Karpas-422 (cell line): ENCODE measurements at places on chromosomes 13 and 19.
A peak's percentile ranks its signal among the peaks of the same experiment; 100 is the strongest.

DNA sequence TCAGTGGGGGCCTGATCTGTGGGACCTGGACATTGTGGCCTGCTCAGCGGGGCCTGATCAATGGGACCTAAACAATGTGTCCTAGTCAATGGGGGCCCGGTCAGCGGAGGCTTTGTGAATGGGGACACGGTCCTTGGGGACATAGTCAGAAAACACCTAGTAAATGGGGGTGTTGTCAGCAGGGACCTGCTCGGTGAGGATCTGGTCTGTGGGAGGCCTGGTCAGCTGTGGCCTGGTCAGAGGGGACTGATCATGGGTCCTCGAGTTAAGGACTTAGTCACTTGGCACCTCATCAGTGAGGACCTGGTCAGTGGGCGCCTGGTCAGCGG is 44.5 kb upstream of the TPM4 start:
- no peak for DNase-seq

- DNase-seq, result no peak
These were observed 42.4 kb downstream of the ZIC2 start for GRCh38 chr13:100024023-100024422.

DNA sequence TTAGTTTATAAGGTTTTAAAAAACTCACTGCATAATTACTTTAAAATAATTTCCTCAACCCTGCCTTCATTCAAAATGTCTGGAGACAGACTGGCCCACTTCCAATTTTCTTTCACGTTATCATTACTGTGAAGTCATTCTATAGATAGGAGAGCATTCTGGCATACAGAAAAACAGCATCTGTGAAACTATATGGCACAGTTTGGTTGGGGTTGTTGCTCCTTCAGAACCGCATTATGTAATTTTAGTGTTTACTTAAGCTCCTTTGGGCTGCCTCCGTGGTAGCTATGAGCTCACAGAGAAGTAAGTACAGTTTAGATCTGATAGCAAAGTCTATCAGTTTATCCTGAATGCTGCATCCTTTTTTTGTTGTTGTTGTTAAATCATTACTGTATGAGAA is 104.3 kb downstream of the KCNRG start:
- DNase-seq, result no peak

DNA sequence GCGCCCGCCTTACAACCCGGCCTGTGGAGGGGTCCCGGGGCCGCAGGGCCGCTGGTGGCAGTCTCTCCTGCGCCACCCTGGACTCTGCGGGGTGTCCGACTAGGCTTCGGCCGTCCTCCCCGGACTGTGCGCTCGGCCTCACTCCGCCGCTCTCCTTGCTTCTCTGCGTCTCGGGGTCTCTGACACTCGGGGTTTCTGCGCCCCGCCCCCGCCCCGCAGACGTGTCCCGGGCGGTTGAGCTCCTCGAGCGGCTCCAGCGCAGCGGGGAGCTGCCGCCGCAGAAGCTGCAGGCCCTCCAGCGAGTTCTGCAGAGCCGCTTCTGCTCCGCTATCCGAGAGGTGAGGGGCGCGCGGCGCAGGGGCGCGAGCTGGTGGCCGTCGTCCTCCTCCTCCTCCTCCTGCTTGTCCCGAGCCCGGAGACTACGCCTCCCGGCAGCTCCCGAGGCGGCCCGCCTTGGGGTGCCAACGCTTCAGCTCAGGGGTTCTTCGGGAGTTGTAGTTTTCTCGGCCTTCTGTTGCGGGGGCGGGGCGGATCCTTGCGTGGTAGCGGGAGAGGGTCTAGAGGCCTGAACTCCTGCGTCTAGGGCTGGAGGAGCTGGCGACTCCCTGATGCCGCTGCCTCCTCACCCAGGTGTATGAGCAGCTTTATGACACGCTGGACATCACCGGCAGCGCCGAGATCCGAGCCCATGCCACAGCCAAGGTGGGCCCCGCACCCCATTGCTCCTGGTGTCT is 627 bp downstream of the LIN7B start:
- peak; percentile 64 for DNase-seq

DNA sequence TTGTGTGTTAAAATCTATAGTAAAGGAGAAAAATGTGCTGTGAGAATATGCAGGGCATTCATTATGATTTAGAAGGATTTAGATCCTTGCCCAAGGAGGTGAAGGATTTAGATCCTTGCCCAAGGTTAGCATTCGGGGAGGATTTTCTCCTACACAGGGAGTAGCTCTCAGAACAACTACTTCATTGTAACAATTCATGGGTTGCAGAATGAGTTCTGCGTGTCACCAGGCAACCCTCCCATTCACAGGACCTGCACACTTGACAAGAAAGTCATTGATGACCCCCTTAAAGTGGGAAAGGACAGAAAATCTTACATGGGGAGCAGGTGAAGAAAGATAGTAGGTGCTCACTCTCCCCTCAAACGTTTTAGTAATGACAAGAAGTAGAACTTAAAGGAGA is 167.1 kb upstream of the MAB21L1 start:
- DNase-seq, result peak; percentile 25

DNA sequence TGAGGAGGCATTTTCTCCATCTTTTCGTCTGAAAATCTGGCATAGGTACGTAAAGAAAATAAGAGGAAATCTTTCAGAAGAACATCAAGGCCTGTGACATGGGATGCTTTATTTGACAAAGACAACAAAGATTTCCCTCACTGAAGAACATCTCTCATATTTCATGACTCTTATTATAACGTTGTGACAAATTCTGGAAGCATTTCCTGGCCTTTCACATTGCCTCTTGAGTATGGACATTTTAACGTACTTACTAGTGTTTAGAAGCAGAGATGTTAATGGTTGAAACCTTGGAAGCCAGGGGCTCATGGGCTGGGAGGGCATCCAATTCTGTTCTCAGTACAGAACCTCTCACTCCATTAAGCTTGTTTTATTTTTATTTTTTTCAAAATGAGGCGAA is 210.8 kb downstream of the DCT start:
- DNase-seq, result no peak

DNA sequence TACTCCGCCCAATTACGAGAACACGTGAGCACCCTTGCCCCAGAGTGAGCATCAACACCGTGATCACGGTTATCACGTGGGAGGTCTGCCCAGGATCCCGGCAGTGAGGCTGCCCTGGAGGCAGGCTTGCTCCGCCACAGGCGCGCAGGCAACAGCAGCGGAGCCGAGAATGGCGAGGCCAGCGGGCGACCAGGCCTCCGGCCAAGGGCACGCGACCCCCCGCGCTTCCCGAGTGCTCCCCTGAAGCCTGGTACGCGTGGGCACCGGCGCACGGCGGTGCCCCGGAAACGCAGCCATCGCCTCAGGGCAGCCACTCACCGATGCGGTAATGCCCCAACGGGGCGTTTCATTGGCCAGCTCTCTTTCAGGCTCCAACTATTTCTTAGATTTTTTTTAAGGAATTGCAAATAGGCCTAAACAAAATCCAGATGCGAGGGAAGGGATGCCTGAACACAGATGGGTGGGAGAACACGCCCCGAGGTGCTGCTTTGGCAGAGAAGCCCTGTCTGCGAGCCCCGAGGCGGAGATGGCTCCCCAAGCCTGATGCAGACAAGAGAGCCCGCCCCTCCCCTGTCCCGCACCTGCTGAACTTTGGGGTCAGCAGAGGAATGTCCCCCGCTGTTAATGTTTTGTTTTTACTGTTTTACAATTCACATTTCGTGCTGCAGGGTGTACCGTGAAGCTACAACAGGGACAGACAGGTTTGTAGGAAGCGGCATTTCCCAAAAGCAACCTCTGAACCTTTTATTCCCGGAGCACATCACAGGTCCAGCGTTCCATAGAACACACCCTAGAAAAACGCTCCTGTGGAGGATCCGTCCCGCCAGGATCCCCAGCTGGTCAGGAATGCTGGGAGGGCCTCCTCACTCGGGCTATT is 132.7 kb downstream of the ZDHHC20 start:
- DNase-seq, result no peak

GRCh38 chr19:17687857-17688784 is at the start of gene UNC13A:
TSS of gene UNC13A (minus strand) at chr19:17688354. CDS start at chr19:17688199, 155 bp downstream.
- DNase-seq, result no peak

- no peak for DNase-seq
These were observed 625.6 kb downstream of the DCT start for GRCh38 chr13:93853912-93854311.

GRCh38 chr13:46379611-46380010 is 7.4 kb downstream of the RUBCNL start:
- no peak for DNase-seq

GRCh38 chr19:28905996-28906395 is 307.0 kb downstream of the UQCRFS1 start:
- DNase-seq, result no peak

GRCh38 chr19:29568036-29569025 is 37.8 kb upstream of the POP4 start:
- DNase-seq, result no peak

GRCh38 chr19:39846678-39847486 is 703 bp upstream of the FBL start:
- no peak for DNase-seq

DNA sequence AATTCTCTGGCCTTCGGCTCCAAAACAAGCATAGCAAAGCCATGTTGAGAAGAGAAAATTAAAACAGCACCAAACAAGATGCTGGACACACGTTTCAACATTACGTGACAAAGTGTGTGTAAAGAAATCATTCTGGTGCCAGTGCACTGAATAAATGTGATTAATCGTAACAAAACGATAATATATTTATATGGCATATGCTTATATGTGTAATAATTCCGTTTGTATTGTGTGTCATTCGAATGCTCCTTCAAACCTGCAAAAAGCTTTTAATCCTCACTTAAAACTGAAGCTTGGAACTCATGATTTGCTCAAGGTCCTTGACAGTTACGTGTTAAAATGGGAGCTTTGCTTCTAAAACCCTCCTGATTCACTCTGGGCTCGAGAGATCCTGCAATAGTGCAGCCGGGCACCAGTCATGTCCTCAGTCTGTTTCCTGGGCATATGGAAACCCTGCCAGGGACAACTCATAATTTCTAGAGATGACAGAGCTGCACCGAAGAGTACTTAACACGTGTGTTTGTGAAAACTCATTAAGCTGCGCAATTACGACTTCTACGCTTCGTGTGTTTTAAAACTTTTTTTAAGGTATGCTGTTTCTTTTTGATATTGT is 731 bp upstream of the AKAP8L start:
- peak; percentile 51 for DNase-seq

DNA sequence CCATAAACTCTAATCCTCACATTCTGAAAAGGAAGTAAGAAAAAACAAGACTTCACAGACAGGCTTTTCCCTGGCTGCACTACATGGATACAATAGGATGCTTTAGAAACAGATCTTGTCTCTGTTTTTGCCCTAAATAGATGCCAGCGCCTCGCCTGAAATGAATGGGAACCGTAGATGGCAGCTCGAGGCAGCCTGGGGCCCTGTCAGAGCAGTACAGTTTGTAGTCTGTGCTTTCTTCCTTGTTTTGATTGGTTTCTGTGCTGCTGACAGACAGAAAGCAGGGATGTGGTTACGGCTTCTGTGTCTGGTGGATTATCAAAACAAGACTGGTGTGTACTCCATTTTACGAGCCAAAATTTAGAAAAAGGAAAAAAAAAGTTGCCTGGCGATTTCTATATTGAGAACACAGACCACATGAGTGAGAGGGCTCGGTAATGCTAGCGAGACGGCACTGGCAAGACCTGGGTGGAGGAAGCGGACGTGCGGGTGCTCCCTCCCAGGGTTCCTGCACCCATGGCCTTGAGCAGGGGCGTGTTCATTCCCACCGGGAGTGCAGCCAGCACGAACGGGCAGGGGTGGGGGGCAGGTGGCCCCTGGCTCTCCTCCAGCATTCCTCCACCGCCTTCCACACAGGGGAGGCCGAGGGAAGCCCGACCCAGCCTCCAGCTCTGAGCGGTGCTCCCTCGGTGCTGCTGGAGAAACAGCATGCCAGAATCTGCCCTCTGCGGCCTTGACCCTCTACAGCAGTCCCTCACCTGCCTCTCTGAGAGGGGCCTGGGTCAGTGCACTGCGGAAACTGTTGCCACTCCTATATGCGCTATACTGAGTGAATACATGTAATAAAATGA is 37.6 kb upstream of the C1QTNF9 start:
- DNase-seq, result no peak

DNA sequence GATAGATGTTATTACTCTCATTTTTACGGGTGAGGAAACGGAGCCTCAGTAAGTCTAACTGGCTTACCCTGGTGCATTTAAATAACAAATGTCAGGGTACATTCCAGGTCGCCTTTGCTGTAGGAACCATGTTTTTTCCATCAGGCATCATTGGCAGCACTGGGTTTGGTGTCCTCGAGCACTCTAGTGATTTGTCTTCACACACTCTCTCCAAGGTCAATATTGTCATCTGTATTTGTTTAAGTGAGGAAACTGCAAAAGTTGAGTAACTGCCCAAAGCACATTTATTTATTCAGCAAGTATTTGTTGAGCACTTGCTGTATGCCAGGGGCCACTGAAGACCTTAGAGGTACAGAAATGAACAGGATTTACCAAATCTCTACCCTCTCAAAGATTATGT is 78.6 kb downstream of the DCT start:
- DNase-seq, result no peak

- no peak for DNase-seq
These were observed 120.0 kb downstream of the ITGBL1 start for GRCh38 chr13:101572456-101572855.

DNA sequence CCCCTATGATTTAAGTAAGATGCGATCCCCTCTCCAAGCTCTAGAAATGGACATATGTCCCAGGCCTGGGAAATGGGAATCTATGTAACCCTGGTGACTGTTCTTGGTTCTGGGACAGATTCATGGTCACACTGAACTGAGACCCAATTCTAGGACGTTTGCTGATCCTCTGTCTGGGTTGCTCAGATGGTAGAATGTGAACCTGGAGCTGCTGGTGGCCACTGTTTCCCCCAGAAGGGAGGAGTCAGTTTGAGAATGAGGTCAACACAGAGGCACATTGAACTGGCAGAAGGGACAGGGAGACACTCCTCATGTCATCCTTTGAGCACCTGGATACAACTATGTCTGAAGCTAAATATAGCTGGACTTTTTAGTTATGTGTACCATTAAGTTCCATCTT is 29.1 kb downstream of the FAM187B start:
- no peak for DNase-seq

DNA sequence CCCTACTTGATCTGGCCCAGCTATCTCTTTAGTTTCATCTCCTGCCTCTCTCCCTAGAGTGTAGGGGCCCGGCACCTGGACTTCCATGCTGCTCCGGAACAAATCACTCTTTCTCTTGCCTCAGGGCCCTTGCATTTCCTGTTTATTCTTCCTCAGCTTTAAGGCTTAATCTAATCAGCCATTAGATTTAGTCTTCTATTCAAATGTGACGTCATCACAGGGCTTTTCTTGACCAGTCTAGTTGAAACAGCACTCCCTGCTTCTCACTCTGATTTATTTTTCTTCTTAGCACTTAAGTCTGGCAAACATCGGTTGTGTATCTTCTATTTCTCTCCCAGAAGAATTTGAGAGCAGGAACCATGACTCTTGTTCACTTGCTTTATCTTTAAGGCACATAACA is 564.1 kb downstream of the EFNB2 start:
- DNase-seq, result no peak

GRCh38 chr19:18029617-18030338 is 21.8 kb downstream of the ARRDC2 start:
- DNase-seq, result no peak

GRCh38 chr13:45388664-45389063 is 29.5 kb downstream of the SLC25A30 start:
- DNase-seq, result no peak

- no peak for DNase-seq
These were observed 786.6 kb upstream of the SLITRK6 start for GRCh38 chr13:86585835-86586234.

GRCh38 chr13:44249431-44249836 is 124.2 kb upstream of the SERP2 start:
- no peak for DNase-seq
